Aortic smooth muscle cell (primary cell): ENCODE measurements at places on chromosomes 5 and 9. TPM values are rescaled to one million over a fixed set of nuclear protein-coding genes. Genes with fewer than 3 reads are reported as not detected.

The RAPGEF6 gene
- 27.6 and 28.9 TPM in 2 replicates for total RNA-seq

The SAXO1 gene
- under 0.01 TPM in 2 replicates for total RNA-seq

The TRPM3 gene
- total RNA-seq, result 3.3 and 10.9 TPM in 2 replicates

The GOLM1 gene
- 27.0 and 30.5 TPM in 2 replicates for total RNA-seq

The SLCO6A1 gene
- total RNA-seq, result not detected in 2 replicates

The CD14 gene
- 1.6 and 2.4 TPM in 2 replicates for total RNA-seq

The FRMD3 gene
- total RNA-seq, result 3.7 and 3.9 TPM in 2 replicates

The AJM1 gene
- 1.1 TPM in 2 replicates for total RNA-seq

The WDR31 gene
- total RNA-seq, result 2.1 and 2.9 TPM in 2 replicates

The TAF11L7 gene
- total RNA-seq, result not detected in 2 replicates

The HRH2 gene
- 0.93 and 1.2 TPM in 2 replicates for total RNA-seq

The OR1Q1 gene
- 0.26 TPM in 1 of 2 replicates, not detected in the other for total RNA-seq

The ADAMTSL1 gene
- total RNA-seq, result 115 and 144 TPM in 2 replicates

The BHMT2 gene
- total RNA-seq, result 4.1 and 6.1 TPM in 2 replicates

The HMMR gene
- 23.1 and 35.1 TPM in 2 replicates for total RNA-seq

The SLC44A1 gene
- 86.7 and 87.6 TPM in 2 replicates for total RNA-seq

The RANBP3L gene
- 0.13 and 0.31 TPM in 2 replicates for total RNA-seq

The ELL2 gene
- total RNA-seq, result 28.0 and 44.0 TPM in 2 replicates

The PRSS3 gene
- 40.8 and 55.5 TPM in 2 replicates for total RNA-seq

The ARHGEF39 gene
- 0.44 and 0.53 TPM in 2 replicates for total RNA-seq

The IL4 gene
- not detected in 2 replicates for total RNA-seq

The C9orf153 gene
- 0.25 and 0.26 TPM in 2 replicates for total RNA-seq

The C9orf50 gene
- total RNA-seq, result 0.13 and 0.19 TPM in 2 replicates

The DOLPP1 gene
- 8.6 and 8.7 TPM in 2 replicates for total RNA-seq

The ANKRD55 gene
- total RNA-seq, result not detected in 2 replicates

The ST8SIA4 gene
- total RNA-seq, result 0.19 and 0.26 TPM in 2 replicates

The MYOZ3 gene
- total RNA-seq, result 0.37 and 0.40 TPM in 2 replicates

The HARS2 gene
- total RNA-seq, result 24.6 and 29.1 TPM in 2 replicates

The PCDHGA8 gene
- 2.2 and 3.9 TPM in 2 replicates for total RNA-seq

The TIMD4 gene
- not detected in 2 replicates for total RNA-seq

The IDNK gene
- total RNA-seq, result 8.7 and 9.9 TPM in 2 replicates

The LURAP1L gene
- 12.2 and 17.2 TPM in 2 replicates for total RNA-seq

The ECSCR gene
- total RNA-seq, result 6.8 and 13.7 TPM in 2 replicates

The TCF7 gene
- total RNA-seq, result 1.2 and 2.8 TPM in 2 replicates

The ABLIM3 gene
- total RNA-seq, result 14.9 and 16.7 TPM in 2 replicates

The SLC25A2 gene
- total RNA-seq, result 0.13 and 0.31 TPM in 2 replicates

The P4HA2 gene
- 114 and 136 TPM in 2 replicates for total RNA-seq

The SPATA31C1 gene
- not detected in 2 replicates for total RNA-seq

The IL7R gene
- 0.12 and 0.13 TPM in 2 replicates for total RNA-seq

The AK8 gene
- total RNA-seq, result 0.40 and 0.56 TPM in 2 replicates

The FCN2 gene
- not detected in 2 replicates for total RNA-seq

The PGM5 gene
- total RNA-seq, result 47.8 and 66.7 TPM in 2 replicates

The SHOC1 gene
- not detected in 2 replicates for total RNA-seq

The NTNG2 gene
- total RNA-seq, result 1.6 and 4.2 TPM in 2 replicates

The MUSK gene
- total RNA-seq, result 0.13 and 0.56 TPM in 2 replicates

The WDR38 gene
- not detected in 2 replicates for total RNA-seq

The PCDHB14 gene
- 0.92 and 1.1 TPM in 2 replicates for total RNA-seq

The KIAA1958 gene
- 0.66 and 0.68 TPM in 2 replicates for total RNA-seq

The LOX gene
- total RNA-seq, result 38.6 and 78.5 TPM in 2 replicates

The AP3B1 gene
- total RNA-seq, result 79.8 and 80.0 TPM in 2 replicates

The PLEKHG4B gene
- total RNA-seq, result not detected in 2 replicates

The PAEP gene
- total RNA-seq, result not detected in 2 replicates

The BAG1 gene
- 29.8 and 30.3 TPM in 2 replicates for total RNA-seq

The NFIB gene
- 58.5 and 82.2 TPM in 2 replicates for total RNA-seq

The ADGRD2 gene
- total RNA-seq, result not detected in 2 replicates

The ANKRD18B gene
- total RNA-seq, result under 0.01 TPM in 1 of 2 replicates, not detected in the other

The FBXL7 gene
- total RNA-seq, result 2.2 and 4.3 TPM in 2 replicates

The BTF3 gene
- total RNA-seq, result 178 and 213 TPM in 2 replicates

The CXXC5 gene
- total RNA-seq, result 117 and 166 TPM in 2 replicates
